ENCODE measurements at places on chromosomes 1 and 21. TPM values are rescaled to one million over a fixed set of nuclear protein-coding genes. Genes with fewer than 3 reads are reported as not detected.

DNA sequence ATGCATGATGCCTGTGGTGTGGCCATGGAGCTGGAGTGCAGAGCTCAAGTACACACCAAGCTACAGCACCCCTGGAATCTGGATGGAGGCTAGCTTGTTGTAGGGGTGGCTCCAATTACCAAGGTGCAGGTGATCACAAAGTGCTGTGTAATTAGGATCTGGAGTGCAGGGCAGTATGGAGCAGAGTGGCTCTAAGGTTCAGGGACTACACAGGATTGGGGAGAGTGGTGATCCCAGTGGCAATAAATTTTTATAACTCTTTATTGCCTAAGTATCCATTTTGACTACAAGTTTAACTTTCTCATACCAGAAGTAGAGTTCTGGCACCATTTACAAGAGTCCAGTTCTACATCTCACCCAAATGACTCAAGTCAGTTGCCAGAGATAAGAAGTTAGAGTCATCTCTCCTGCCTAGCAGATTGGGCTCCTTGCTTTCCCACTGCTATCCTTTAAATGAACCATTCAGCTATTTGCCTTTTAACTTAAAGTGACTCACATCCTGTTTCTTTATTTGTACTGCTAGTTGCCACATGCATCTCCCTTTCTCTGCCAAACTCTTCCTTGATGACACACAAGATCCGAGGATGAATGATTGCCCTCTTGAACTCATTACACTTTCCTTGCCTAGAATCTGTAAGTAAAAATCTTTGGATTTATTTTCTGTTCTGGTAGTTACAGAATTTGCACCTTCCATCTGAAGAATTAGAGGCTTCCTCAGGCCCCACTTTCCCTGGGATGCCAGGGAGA, 427.2 kb downstream of the KCNT2 start:
- DNase-seq: no peak

- DNase-seq: no peak
Observed at GRCh38 chr1:43058545-43059360, 100.1 kb upstream of the SLC2A1 start.

Gene S100A11
- total RNA-seq: 156 TPM

DNA sequence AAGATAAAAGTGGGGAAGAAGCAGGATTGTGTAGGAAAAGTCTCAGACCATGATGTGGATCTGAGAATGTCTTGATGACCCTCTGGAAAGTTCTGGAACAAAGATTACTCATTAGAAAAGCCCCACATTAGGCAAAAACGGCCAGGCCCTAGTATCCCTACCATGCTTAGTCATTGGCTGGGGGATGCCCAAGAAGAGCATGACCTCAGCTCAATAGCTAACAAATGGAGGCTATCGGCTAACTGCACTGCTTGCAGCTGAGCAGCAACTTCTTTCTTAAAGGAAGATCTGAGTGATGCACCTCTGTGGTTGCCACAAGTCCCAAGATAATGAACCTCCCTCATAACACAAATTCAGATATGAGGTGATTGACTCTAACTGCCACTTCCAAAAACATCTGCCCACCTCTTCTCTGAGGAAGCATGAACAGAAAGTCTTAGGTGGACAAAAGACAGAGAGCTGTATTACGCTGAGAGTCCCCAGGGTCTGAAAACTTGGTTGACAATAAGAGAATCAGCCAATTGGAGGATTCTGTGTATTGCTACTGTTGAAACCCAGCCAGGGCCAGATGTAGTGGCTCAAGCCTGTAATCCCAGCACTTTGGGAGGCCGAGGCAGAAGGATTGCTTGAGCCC, 64.6 kb upstream of the AK4 start:
- no peak for DNase-seq

DNA sequence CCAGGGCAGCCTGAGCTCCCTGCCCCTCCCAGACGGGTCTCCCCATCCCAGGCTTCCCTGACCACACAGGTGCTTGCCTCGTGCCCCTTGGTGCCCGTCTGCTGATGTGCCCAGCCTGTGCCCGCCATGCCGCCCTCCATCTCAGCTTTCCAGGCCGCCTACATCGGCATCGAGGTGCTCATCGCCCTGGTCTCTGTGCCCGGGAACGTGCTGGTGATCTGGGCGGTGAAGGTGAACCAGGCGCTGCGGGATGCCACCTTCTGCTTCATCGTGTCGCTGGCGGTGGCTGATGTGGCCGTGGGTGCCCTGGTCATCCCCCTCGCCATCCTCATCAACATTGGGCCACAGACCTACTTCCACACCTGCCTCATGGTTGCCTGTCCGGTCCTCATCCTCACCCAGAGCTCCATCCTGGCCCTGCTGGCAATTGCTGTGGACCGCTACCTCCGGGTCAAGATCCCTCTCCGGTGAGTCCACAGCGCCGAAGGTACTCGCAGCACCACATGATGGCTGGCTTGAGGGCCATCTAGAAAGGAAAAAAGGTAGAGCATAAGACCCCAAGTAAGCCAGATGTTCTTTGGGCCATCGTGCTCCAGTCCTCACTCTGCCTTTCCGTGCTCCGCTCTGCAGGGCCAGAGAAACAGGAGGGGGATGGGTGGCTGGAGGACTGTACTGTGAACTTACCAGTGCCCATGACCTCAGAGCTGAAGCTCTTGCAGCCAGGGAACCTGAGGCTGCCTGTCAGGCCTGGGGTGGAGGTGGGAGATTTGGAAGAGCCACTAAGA, 1.4 kb downstream of the ADORA1 start:
- DNase-seq: no peak

DNA sequence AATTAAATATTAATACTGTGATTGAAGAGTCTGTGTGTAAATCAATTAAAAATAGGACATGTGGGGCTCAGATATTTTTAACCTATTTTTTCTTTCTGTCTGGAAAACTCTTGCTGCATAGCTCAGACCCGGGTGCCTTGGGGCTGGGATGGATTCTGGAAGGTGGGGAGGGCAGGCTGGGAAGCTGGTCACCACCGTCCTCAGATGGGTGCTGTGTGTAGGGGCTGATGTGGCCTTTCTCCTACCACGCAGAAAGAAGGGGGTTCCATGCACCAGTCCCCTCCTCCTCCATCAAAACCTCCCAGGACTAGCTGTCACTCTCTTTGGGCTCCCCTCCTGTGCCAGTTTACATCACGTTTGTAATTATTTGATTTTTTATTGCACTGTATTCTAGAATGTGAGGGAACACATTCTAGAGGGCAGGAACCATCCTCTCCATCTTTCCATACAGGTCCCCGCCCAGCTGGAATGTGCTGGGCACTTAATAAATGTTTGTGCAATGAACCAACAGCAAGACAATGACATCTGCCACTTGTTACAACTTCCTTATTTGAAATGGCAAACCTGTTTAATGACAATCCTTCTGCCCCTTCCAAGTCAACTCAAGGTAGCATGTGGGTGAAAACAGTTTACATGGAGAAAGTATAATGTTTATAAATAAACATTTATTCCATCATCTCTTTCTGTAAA, 104.3 kb downstream of the EDEM3 start:
- no peak for DNase-seq

DNA sequence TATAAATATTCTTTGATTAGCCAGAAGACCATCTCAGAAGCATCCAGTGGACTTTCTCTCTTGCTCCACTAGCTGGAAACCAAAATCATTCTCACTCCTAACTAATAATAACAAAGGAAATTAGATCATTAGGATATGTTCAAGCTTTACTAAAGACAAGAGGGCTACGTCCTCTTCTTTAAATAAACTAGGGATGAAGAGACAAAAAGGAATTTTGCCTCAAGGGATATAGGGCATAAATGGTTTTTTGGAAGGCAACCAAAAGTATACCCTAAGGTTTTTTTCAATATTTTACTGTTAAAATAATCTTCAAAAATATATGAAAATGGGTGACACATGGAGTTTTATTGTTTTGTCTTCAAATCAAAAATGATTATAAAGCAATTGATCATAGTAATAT, 745.8 kb downstream of the MRPL39 start:
- DNase-seq: no peak

DNA sequence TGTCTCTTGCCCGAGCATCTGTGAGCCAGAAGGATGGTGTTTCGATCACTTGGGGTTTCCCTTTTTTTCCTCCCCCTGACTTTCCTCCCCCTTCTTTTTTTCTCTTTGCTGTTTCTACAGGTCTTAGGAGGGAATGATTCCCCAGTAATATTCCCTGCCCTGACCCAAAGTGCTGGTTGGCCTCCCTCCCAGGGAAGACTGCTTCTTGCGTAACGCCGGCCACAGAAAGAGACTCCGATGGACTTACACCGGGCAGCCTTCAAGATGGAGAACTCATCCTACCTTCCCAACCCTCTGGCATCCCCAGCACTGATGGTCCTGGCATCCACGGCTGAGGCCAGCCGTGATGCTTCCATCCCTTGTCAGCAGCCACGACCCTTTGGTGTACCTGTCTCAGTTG, 6.8 kb downstream of the RNF220 start:
- DNase-seq: no peak

All from sigmoid colon (tissue), 7 donors.